ENCODE measurements at places on chromosomes 5 and 9.

- no peak for DNase-seq
Measured at GRCh38 chr9:93224591-93224990, 40.7 kb downstream of the WNK2 start.

GRCh38 chr5:98016771-98017170 lies 756.7 kb upstream of the RGMB start:
- no peak for DNase-seq

DNA sequence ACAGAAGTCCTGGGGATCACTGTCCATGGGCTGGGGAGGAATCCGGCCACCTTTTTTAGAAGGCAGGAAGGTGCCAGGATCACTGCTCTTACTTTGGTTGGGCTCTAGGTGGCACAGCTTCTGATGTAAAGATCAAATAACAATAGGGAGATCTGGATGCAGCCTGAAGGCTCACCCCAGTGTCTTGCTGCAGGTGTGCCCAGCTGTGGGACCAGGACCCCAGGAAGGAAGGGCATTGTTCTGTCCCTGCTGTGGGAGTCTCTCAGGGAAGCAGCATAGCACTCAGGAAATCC lies 69.6 kb downstream of the DAB2IP start:
- DNase-seq = no peak

- no peak for DNase-seq
Measured at GRCh38 chr9:112046181-112046580, 128.9 kb downstream of the SUSD1 start.

DNA sequence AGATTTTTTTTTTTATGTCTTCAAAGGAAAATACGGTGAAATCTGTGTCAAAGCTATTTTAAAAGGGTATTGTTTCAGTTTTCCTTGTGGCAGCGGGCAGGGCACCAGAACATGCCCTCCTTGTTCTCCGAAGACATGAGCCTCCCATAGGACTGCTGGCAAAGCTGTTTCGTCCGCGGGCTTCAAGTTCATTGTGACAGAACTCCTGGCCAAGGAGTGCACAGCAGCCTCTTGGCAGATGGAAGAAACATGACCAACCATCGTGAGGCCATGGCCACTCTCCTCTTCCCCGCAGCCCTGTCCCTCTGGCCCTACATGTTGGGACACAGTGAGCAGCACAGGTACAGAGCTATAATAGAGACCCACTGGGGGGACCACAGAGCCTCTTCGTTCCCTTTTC lies 99.5 kb downstream of the AOPEP start:
- no peak for DNase-seq

DNA sequence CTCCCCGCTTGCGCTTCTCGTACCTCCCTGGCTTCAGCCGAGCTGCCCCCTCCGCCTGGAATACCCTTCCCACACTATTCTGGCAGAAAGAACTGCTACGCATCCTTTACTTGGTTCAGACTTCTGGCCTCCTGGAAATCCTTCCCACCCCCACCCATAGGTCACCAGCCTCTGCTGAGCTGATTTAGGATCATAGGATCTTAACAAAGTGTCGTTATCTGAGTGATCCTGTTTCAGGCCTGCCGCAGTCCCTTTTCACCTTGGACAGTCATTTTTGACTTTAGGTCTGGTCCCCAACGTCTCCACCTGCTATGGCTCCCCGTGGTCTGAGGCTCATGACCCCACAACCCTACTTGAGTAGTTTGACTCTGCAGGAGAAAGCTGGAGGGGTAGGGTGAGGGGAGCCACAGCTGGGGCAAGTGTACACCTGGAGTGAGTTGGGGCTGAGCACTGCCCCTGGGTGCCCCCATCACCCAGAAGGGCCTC lies 27.3 kb downstream of the EGR1 start:
- DNase-seq = no peak

GRCh38 chr5:43421450-43422133 lies 9.4 kb upstream of the CCL28 start:
- no peak for DNase-seq

All from fibroblast of skin of left biceps (primary cell).